ENCODE measurements at places on chromosomes 11 and 22.

DNA sequence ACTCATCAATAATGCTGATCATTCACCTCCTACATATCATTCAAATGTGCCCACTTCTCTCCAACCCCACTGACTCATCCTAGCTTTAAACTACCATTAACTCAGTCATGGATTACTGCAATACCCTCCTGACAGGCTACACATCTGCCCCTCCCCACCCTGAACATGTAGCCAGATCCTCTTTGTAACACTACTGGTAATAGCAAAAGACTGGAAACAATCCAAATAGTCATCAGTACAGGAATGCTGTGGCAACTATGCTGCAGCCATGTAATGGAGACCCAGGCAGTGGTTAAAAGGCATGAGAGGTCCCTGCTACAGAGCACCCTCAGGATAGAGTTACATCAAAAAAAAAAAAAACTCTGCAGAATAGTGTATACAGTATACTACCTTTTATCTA, 16.6 kb downstream of the SLC43A3 start:
- peak; percentile 12 for DNase-seq

GRCh38 chr11:70915158-70915985, 337.0 kb downstream of the SHANK2 start:
- DNase-seq, result no peak

DNA sequence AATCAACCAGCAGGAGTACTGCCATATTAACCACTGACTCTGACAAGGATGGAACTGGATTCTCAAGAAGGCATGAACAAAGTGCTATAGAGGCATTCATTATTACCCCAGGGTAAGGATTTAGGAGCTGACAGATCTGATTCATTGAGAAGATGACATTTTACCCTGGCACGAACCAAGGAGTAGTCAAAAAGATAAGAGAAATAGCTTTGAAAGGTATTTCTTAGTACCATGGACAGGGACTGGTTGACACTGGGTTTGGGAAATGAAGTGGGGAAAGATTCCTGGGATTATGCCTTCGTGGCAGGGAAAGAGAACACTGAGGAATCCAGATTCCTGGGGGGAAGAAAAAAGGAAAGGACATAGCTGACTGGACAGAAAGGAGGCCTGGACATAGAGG, 5.1 kb upstream of the SAAL1 start:
- DNase-seq, result no peak

- DNase-seq, result no peak
Observed at GRCh38 chr11:2703363-2704141, 3.8 kb upstream of the KCNQ1OT1 start.

GRCh38 chr11:28701760-28702449, 593.7 kb downstream of the METTL15 start:
- DNase-seq, result no peak

DNA sequence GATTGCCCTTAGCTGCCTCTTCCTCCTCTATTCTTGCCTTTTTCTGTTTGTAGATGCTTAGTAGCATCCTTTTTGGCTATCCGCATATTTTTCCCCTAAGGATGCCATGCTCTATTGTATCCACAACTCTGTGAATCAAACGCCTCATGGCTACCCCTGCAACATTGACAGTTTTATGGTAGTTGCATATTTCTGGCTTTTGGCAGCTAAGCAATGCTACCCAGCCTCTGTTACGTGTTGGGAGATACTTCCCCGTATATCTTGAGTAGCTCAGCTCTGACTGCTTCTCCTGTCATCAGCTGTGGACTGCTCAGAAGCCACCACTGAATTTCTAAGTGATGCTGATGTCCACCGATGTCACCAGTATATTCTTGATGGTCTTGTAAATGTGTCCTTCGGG, 15.1 kb upstream of the SLC3A2 start:
- no peak for DNase-seq

DNA sequence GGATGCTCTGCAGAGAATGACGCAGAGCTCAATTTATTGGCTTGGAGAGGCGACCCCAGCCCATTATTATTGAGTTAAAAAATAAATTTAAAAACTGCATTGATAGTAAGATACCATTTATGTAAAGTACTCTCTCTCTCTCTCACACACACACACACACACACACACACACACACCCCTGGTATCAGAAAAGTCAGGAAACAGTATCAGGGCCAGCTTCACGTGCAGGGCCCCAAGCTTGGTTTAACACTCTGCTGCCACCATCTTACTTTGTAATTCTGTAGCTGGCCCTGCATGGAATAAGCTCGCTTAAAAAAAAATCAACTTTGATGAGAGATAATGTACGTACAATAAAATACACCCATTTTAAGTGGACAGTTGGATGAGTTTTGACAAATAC, 59.8 kb upstream of the CD5 start:
- DNase-seq, result no peak

GRCh38 chr11:107591378-107592230, 657 bp downstream of the ELMOD1 start:
- no peak for DNase-seq

DNA sequence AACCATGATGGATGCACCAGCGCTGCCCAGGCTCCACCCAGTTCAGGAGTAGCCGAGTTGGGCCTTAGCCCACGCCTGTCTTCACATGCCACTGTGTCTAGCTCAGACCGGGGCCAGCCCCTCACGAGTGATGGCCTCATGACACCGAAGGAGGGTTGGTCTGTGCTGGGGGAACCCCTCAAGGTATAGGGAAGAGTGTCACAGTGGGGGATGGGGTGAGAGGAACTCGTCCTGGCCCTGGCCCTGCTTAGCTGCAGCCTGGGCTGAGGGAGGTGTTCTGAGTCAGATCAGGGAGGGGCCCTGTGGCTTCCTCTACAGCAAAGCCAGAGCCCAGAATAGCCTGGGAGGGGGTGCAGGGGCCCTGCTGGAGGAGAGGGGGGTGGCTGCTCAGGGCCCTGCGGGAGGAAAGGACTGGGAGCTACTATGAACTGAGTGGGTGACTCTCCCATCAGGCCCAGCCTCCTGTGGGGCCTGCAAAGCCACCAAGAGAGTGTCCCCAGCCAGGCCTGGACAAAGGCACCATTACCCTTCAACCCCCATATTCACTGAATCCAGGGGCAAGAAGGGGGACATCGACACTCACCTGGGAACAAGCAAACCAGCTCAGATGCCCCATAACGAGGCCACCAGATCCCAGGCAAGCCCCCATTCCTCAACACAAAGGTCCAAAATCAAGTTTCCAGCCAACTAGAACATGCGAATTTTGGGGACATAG, 41.2 kb downstream of the IGLL5 start:
- DNase-seq, result peak; percentile 96

DNA sequence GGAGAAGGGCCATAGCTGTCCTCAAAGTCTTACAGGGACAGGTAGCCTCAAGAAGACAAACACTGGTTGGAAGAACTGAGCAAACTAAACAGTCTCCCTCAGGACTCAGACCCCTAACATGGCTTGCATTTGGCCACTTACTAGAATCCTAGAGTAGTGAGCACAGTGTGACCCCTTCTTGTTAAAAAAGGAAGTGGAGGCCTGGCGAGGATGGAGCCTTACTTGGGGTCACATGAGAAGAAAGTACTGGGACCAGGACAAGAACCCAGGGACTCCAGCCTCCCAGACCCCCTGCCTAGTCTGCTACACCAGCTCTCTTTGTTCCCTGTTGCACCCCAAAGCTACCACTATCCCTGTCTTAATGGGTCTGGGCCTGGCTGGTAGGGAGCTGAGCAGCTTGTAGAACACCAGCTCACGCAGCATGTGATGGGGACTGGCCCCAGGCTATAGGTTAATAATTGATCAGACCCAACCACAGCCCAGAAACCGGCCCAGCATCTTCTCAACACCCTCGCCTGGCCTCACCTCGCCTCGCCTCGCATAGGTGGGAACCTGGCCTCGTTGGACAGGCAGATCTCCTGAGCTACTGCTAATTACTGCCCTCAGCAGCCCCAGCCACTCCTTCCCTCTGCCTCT, 17.6 kb downstream of the DGAT2 start:
- DNase-seq, result no peak

DNA sequence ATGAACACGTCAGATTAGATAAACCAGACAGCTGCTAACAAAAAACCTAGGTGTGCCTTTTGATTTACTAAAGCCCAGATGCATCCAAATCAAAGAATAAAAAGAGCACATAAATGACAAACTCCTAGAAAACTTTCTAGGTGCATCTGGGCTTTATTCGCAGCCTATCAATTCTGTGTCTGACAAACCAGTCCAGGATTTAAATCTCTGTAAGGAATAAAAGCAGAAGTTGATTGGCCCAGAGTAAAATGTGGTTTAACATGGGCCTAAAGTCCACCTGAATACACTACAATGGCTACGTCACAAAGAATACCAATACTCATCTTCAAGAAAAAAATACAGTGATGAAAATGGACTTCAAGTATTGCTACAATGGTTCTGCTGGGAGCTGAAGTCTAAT, 66.8 kb downstream of the SOX6 start:
- no peak for DNase-seq

DNA sequence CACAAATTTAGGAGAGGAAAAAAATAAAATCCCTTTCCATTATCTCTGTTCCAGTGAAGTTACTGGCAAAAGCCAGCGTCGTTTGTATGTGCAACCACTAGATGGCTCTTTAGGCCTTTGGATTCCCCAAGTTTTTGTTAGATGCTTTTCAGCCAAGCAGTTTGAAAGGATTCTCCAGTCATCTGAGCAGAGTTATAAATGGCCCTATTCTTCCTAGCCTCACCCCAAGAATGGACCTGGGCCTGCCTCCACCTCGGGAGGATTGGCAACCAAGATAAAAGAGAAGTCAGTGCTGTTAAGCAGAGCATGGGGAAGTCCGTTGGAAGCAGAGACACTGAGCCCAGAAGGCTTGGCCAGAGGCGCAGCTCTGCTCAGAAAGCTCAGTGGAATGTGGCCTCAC, 15.4 kb downstream of the FAM181B start:
- DNase-seq, result peak; percentile 21

GRCh38 chr11:6703247-6704063, 20.3 kb upstream of the MRPL17 start:
- DNase-seq, result peak; percentile 87

DNA sequence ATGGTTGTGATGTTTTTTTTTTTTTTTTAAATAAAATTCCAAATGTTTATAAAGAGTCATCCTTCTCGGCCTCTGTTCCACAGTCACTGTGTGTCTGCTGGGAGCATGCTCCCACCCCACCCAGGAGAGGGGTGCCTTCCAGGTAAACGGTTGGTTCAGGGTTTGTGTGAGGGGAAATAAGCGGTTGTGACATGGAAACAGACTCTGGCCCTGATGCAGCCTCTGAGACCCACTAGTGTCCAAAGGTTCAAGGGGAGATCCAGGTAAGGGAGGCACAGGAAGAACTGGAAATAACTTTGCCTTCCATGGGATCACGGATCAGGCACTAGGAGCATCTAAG, 6.0 kb upstream of the GAS2L1 start:
- no peak for DNase-seq

GRCh38 chr11:117629146-117629545, 167.9 kb downstream of the DSCAML1 start:
- no peak for DNase-seq

- peak; percentile 28 for DNase-seq
Observed at GRCh38 chr22:21855676-21856075, 11.8 kb downstream of the MAPK1 start.

DNA sequence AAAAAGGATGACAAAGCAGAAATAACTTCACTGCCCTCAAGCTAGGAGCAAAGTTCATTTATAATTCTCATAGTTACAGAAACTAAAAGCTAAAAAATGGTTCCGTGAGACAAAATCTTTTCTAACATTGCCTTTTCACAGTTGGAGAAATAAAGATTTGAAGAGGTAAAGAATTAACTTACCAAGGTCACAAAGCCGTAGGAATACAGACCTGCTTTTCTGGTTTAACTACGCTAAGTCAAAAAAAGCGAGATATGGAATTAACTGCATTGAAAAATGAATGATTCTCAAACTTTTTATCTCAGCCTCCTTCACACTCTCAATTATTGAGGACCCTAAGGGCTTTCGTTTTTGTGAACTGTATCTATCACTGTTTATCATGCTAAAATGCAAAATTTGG, 95.3 kb downstream of the SLC17A6 start:
- no peak for DNase-seq

DNA sequence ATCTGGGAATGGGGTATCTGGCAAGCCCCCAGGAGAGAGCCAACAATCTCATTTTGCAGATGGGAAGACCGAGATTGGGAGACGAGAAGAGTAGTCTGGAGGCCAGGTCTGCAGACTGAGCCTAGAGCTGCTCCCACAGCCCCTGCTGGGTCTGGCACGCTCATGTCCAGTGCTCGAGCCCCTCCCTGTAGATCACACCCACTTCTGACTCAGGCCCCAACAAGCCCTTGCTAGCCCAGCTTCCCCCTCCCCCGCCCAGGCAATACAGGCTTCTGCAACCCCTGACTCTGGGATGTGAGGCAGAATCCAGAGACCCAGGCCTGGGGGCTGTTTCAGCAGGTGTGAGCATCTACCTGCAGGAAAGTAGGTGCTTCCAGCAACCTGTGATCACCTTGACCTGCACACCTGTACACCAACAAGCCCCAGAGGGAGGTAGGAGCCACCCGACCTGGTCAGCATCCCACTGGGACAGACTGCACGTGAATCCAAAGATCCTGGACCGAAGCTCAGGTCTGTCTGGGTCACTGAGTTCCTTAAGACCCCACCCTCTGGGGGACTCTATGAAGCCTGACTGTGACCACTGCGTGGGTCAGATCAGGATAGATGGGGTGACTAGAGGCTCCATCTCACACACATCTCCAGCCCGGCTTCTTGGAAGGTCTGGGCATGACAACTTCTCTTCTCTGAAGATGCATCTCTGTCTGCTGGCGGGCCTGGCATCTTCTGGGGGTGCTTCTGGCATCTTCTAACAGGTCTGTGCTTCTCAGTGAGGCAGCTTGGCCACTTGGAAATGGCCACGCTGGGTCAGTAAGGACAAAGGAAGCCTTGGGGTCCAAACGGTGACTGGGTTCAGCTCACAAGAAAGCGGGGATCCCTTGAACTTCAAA, 29.3 kb downstream of the LINC01488 start:
- no peak for DNase-seq

- no peak for DNase-seq
Observed at GRCh38 chr22:39284142-39284980, 35.1 kb downstream of the RPL3 start.

- no peak for DNase-seq
Observed at GRCh38 chr11:68574308-68574707, 110.0 kb upstream of the GAL start.

DNA sequence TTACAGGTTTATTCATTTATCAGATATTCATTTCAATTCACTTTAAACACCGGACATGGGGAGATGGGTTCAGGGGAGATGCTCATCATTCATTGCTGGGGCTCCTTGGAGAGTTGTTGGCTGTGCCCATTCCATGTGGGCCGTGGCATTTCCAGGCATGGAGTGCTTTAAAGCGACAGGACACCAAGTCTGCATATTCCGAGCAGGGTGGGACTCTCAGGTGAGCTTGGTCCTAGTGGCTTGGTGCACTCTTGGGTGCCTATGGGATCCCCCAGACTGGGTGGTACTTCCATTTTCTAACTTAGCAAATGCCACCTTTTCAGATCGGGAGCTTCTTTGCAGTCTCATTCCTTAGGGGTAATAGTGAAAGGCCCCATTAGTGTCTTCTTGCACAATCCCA, 619.5 kb upstream of the CADM1 start:
- no peak for DNase-seq

DNA sequence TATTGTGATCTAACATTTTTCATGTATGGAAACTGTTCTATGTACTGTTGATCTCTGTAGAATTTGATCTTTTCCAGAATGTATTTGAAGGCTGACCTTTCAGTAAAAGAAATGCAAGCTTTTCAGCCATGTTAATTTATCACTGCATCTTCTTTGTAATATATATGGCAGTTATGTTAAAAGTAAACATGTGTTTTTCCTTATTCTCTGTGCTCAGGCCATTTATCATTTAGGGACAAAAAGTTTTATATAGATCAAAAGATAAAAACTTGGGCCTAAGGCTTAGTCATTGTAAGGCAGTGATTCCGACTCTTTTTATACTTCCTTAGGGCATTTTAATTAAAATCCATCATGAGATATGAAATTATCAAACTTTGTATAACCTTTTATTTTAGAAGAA, 48.7 kb downstream of the KDM2A start:
- DNase-seq, result no peak
